ENCODE measurements at places on chromosomes 16 and 17. TPM values are rescaled to one million over a fixed set of nuclear protein-coding genes. Genes with fewer than 3 reads are reported as not detected.

CCL2 gene
- total RNA-seq, result 20.4 TPM

SULT1A1 gene
- total RNA-seq, result 2.6 TPM

G6PC1 gene
- total RNA-seq, result not detected

PRKCB gene
- 1.0 TPM for total RNA-seq

UNC13D gene
- total RNA-seq, result 1.6 TPM

GPRC5C gene
- 44.4 TPM for total RNA-seq

ALOX15B gene
- 0.52 TPM for total RNA-seq

DPEP3 gene
- total RNA-seq, result not detected

ABCA3 gene
- total RNA-seq, result 8.4 TPM

HSD17B1 gene
- total RNA-seq, result 1.6 TPM

MC1R gene
- total RNA-seq, result 0.52 TPM

CTRB2 gene
- total RNA-seq, result not detected

GNG13 gene
- total RNA-seq, result not detected

TBC1D3E gene
- total RNA-seq, result not detected

CA4 gene
- total RNA-seq, result 4.2 TPM

RMI2 gene
- 5.7 TPM for total RNA-seq

Measured in skeletal muscle tissue (tissue), 5 donors.